ENCODE measurements at places on chromosomes 7 and 10. TPM values are rescaled to one million over a fixed set of nuclear protein-coding genes. Genes with fewer than 3 reads are reported as not detected.

GRCh38 chr10:61628875-61629513 lies 33.7 kb upstream of the CABCOCO1 start:
- DNase-seq: no peak

DNA sequence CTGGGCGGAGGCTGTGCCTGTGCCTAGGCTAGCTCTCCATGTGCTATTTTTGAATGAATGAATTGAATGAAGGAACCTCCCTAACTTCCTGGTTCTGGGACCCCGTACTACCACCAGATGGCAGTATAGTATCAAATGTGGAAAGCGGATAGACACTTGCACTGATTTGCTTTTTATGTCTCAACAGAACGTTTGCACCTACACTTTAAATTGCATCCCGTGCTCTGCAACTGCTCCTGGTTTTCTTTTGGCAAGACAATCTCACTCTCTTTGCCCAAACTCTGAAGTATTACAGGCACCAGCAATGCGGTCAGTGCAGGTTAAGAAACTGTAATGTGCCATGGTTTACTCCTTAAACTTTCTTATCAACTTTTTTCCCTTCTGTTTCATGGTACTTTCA lies 6.5 kb downstream of the FZD8 start:
- no peak for DNase-seq

GRCh38 chr10:13139676-13140075 lies 21.7 kb upstream of the MCM10 start:
- no peak for DNase-seq

- DNase-seq: no peak
These were observed 590.2 kb downstream of the SH2D4B start for GRCh38 chr10:81127931-81128330.

ALKBH4 gene
- total RNA-seq: 5.8 TPM

WNT2 gene
- not detected for total RNA-seq

- DNase-seq: no peak
These were observed 39.2 kb downstream of the ENO4 start for GRCh38 chr10:116888380-116889055.

DNA sequence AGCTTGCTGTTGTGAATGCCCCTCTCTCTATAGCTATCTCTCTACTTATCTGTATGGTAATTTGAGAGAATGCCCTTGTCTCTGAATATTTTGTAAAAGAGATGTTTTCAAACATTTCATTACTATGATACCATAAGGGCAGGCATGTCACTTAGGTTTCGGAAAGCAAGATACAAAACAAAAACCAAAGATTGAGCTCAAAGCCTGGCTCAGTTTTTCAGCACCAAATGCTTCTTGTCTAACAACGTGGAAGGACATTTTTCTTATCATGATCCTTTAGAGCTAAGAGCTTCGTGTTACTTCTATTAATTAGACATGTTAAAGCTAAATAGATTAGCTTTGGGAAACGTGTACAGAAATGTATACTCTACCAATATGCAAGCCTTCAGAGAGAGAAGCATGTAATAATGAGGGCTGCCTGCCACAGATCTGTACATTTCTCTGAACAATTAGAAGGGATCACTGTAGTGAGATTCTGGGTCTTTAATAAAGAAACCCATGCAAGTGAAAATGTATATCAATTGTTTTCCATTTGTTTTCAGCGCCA lies 148.9 kb downstream of the ARID5B start:
- DNase-seq: no peak

GRCh38 chr10:133616371-133617130 lies 10.0 kb downstream of the FRG2B start:
- no peak for DNase-seq
